Effector CD8-positive, alpha-beta T cell (primary cell): ENCODE measurements at places on chromosomes 7 and 10.

- DNase-seq = no peak
These were observed 49.4 kb upstream of the IGFBP3 start for GRCh38 chr7:45970454-45970853.

GRCh38 chr7:66213637-66214036, 8.5 kb downstream of the TPST1 start:
- no peak for DNase-seq

DNA sequence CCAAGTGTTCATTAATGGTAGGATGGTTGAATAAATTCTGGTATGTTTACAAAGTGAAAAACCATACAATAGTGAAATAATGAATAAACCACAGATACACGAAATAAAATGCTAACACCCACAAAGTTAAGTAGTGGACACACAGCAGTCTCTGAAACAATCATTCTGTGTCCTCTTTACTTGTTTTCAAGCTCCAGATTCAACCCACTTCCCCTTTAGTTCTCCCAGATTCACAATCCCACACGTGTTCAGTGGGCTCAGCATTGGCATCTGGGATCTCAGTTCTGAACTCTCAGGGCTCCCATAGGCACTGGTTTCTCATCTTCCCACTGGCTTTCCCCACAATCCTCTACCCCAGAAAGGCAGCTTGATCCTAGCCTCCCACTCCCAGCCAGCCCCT, 44.9 kb downstream of the SEM1 start:
- DNase-seq = no peak

GRCh38 chr7:85229544-85229943, 42.7 kb upstream of the SEMA3D start:
- DNase-seq = no peak

DNA sequence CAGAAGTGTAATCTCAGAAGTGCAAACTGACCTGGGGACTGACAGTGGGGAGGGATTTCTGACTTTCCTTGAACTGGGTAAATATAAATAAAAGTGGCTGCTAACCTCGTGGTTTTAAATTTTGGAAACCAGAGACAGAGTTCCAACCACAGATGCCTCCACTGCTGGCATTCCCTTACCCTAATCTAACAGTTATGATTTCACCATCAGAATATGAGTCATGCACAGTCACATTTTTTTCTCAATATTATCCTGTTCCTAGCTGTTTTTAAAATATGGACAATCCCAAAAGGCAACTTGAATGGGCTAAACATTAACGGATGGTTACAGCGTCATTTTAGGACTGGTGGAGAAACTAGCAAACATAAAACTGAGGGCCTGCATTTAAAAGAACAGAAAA, 264.3 kb upstream of the INHBA start:
- DNase-seq = no peak

GRCh38 chr10:73812657-73813056, 1.3 kb upstream of the NDST2 start:
- no peak for DNase-seq

GRCh38 chr10:129961157-129961701, 2.8 kb downstream of the EBF3 start:
- DNase-seq = no peak
